Activated naive CD4-positive, alpha-beta T cell treated with anti-CD3 and anti-CD28 coated beads, Interleukin-2, amount 50 U/mL, for 16 hours (primary cell): ENCODE measurements at places on chromosomes 3 and 15.

- DNase-seq, result no peak
These were observed 127.1 kb downstream of the DNAJB8 start for GRCh38 chr3:128339491-128340012.

DNA sequence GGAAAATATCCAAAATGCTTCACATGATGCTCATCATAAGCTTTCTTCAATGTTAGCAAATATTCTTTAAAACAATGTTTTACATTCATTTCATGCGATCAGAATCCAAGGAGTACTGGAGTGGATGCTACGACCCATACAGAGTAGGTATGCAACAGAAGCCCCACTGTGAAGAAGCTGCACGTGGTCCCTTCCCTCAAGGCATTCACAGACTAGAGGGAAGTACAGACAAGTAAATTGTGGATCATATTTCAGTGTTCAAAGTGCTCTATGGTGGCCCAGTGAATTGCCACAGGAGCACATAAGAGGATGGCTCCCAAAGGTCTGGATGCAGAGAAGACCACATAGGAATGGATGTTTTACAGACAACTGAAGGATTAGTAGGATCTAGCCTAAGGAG is 789.9 kb downstream of the IGSF11 start:
- DNase-seq, result no peak

- DNase-seq, result no peak
These were observed 156.0 kb upstream of the ROPN1 start for GRCh38 chr3:124147946-124148345.

DNA sequence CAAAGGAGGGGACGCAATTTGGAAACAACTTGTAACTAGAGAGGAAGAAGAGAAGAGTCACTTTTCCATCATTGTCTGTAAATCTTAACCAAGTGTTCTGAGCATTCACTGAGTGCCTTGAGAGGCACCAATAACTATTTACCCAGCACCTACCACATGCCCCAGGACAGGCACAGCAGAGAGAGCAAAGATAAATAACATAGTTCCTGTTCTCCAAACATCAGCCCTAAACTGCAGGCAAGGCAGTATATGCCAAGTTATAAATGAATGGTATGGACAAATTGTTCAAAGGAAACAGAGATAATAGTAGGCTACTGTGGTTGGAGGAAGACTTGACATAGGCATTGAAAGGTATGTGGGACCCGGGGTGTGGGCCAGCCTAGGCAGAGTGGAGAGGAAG is 45.6 kb downstream of the ITGB5 start:
- no peak for DNase-seq

DNA sequence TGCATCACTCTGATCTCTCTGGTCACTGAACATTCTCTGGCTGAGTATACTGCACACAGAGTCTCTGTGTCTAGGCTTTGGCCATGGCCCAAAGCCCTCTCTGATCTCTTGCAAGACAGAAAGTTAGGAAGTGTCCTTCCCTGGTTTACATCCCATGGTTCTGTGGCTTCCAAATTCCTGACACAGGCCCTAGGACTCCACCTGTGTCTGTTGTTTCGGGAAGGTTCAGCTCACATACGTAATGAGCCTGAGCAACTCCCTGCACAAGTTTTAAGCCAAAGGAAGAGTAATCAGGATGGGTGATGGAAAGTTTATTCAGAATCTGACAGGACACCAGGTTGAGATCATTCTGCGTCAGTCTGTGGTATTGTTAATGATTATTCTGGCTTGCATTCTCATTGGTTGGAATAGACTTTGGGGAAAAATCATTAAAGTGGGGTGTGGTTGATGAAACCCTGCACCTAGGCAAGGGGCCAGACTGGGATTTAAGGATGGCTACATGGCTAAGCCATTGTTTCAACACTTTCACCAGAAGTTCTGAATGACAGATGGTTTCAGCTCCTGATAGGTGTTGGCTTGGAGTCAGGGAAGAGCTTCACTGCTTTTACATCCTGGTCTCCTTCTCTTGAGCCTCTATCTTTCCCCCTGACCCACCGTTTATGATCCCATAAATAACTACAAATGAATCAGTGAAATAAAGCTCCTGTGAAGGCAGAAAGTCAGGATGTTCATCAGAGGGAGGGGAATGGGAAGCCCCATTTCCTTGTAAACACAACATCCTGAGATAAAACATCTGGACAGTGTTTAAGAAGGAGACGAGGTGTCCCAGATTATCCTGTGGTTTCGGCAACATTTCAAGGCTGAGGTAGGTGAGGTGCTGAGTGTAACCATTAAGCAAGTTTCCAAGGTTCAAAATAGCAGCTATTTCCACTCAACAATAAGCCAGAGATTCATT is 14.1 kb downstream of the LCMT2 start:
- DNase-seq, result no peak

DNA sequence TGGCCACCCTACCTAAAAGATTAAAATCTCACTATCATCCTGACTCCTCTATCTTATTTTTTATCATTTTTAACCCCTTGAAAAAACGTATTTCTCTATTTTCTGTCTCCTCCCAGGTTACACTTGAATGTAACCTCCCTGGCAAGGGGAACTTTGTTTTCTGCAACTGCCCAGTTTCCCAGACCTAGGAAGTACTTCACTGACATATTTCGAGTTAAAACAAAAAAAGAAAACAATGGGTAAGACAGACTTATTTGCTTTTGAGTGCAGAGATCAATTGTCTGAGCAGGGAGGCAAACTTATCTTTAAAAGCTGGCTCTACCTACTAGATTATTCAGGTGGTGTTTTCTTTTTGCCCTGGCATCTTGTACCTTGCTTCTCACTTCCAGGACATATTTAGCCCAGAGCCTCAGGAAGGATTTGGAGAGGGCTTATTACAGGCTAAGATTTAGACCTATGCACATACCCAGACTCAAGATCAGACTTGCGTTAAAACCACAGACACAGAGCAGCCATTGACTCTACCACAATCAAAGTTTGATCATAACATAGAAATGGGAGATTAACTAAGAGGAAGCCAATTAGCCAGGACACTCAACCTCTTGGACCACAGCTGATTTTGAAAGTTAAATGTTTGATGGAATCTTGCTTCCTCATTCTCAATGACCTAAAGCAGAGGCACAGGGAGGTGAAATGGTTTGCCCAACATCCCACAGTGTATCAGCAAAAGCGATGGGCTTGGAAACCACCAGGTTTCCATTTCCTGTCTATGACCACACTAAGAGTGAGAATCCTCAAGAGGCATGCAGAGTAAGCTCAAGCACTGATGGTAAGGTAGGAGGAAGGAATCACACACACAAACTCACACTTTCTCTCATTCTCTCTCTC is 169.5 kb upstream of the THBS1 start:
- no peak for DNase-seq

DNA sequence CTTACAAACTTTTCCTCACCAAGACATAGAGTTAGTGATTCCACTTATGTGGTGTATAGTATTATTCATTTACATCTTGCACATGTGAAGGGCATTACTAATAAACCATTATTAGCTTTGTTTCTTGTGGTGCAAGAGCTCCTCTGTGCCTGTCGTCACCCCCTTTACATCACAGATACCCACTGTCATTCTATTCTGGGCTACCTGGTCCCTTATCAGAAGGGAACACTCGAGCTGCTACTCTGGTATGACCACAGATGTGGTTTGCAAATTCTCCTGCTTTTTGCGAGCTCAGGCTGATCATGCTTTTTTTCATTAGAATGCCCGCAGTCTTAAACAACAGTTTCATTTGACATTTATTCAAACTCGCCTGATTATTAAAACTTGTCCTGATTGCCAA is 13.9 kb upstream of the SENP2 start:
- DNase-seq, result no peak

- DNase-seq, result no peak
These were observed 122.0 kb downstream of the THRB start for GRCh38 chr3:24372559-24373197.

- DNase-seq, result peak; percentile 9
These were observed 725 bp downstream of the CHL1 start for GRCh38 chr3:197149-197827.

- DNase-seq, result no peak
These were observed 153.9 kb upstream of the TPM1 start for GRCh38 chr15:62888623-62889022.

GRCh38 chr3:11755276-11755675 is 91.4 kb downstream of the TAMM41 start:
- no peak for DNase-seq

DNA sequence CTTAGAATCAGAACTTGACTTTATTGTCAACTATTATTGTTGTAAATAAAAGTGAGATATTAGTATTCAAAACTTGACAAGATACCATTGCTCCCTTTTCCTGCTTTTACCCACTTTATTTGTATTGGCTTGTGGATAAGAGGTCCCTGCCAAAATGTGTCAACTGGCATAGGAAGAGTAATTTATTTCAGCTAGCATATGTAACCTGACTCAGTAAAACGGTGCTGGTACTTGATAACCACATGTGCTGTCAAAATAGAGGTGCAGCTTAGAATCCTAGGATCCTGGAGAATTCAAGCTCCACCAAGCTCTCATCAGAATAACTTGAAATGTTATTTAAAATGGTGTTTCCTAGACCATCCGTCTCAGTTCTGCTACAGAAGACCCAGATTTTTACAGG is 90.2 kb upstream of the TGFBR2 start:
- DNase-seq, result no peak

DNA sequence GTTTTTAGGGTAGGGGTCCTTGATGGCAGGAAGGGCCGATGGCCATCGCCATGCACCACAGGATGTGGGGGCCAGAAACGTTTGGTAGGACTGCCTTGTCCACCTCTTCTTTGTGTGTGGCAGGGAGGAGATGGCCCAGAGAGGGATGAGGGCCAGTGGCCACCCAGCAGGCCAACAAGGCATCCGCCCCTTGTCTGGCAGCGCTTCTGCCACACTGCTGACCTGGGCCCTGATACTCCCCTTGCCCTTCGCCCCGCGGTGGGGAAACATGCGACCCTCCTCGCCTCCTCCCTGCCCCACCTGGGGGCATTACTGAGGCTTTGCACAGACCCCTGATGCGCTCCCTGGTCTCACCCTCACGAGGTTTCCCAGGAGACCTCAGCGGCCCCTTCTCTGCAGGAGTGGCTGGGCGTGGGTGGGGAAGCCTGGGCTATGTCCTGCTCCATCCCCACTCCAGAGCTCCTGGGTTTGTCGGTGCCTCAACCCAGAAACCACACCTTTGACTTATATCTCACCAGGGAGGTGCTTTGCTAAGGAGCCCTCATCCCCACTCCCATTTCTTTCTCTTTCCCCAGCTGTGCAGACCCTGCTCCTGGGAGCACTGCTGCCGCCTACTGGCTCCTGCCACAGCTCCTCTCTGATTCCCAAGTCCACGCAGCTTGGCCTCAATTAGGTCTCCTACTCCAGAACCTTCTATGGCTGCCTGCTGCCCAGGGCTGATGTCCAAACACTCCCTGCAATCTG is 38.7 kb downstream of the FEM1B start:
- no peak for DNase-seq

- DNase-seq, result no peak
These were observed 83.2 kb downstream of the COL8A1 start for GRCh38 chr3:99721633-99722007.

- DNase-seq, result no peak
These were observed 340.5 kb upstream of the SATB1 start for GRCh38 chr3:18765662-18766061.

DNA sequence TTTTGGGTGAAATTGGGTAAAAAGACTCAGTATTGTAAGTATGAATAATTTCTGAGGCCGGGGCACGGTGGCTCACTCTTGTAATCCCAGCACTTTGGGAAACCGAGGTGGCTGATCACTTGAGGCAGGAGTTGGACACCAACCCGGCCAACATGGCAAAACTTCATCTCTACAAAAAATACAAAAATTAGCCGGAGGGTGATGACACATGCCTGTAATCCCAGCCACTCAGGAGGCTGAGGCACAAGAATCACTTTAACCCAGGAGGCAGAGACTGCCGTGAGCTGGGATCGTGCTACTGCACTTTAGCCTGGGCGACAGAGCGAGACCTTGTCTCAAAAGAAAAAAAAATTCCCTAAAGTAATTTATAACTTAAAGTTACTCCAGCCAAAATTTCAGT is 162.2 kb downstream of the APBA2 start:
- no peak for DNase-seq

GRCh38 chr3:179083977-179084376 is 12.4 kb upstream of the ZMAT3 start:
- DNase-seq, result no peak

- no peak for DNase-seq
These were observed 59.1 kb upstream of the TLE3 start for GRCh38 chr15:70156671-70157271.

GRCh38 chr15:70164910-70165715 is 67.4 kb upstream of the TLE3 start:
- DNase-seq, result no peak

DNA sequence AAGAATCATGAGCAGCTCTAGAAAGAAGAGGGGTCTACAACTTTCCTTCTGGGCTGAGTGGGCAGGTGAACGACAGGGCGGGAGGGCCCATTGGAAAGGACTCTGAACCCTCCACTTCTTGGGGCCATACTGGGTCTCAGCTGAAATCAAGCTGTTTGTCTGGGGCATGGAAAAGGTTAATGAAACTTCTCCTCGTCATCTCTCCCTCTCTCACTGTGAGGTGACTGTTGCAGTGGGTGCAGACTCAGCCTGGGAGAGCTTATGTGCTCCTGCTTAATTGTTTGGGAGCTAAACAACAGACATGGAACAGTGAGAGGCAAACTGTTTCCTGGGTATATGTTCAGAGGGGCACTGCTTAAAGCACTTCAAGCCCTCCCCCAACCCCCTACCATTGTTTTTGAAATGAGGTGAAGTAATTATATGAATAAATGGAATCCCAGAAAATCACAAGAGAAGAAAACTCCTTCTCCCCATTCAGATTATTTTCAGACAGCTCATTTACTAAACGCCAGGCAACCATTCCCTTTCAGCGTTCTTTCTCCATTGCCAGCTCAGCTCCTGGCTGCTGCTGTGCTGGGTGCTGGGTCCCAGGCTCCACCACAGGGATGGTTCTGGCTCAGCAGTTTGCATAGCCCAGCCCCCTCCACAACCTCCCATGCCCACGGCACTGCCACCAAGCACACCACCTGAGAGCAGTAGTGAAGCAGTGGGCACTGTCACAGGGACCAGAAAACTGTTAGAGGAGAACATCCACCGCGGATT is 444.9 kb upstream of the TBL1XR1 start:
- DNase-seq, result no peak

DNA sequence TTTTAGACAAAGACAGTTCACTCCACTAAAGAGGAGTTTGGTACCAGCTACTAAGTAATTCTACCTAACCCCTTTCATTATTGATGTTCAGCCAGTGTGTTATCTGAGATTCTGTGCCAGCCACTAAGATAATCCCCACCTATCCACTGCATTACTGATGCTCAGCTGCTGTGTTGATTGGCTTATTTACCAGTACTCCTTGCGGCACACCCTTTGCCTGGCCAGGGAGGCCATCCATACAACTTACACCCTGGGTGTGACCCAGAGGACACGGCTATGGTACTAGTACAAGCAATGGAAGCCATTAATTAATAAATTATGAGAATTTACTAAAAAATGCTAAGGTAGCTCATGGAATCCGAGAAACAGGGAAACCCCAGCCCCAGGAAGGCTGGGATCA is 290.7 kb upstream of the CTNNB1 start:
- DNase-seq, result no peak

DNA sequence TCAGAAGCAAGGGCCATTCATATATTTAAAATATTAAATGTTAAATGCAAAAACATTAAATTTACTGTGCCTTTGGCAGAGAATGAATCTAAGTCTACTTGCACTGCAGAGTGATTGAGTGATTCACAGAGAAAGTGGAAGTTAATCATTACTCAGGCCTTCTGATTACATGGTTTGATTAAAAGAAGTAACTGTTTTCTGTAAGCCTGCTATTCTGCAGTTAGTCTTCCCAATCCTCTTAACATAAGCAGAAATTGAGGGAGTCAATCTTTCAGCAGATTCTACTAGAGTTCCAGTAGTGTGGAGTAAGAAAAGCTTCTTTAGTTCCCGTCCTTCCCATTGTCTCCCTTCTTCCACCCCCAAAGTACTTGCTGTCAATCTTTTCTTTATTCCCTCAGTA is 1.5 kb downstream of the NLGN1 start:
- DNase-seq, result no peak
